Activated CD8-positive, alpha-beta memory T cell treated with anti-CD3 and anti-CD28 coated beads, Interleukin-2, amount 10 ng/mL, durations not matched to agents 7 days and 5 days (primary cell): ENCODE measurements at places on chromosomes 7 and 10. TPM values are rescaled to one million over a fixed set of nuclear protein-coding genes. Genes with fewer than 3 reads are reported as not detected.

GRCh38 chr7:136868496-136869000, at the start of gene CHRM2:
Gene CHRM2, plus strand, starts transcription at chr7:136868652. Its CDS starts 146,214 bp downstream, at chr7:137014866.
- DNase-seq, result no peak

- no peak for DNase-seq
Observed at GRCh38 chr10:59300386-59300785, 62.0 kb downstream of the FAM13C start.

DNA sequence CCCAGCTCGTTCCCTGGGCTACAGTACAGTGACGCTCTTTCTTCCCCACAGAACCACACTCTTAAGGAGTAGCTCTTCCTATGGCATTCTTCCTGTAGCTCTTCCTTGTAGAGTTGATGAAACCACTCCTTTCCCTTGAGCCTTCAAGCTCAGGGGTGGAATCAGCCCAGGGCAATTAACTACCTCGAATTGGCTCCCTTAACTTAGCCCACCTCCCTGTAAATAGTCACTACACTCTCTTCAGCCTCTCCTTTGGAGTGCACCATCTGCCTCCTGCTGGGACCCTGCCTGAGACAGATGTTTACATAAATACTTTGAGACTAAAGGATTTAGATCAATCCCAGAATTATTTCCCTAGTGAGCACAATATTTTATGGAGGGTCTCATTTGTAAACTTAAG, 537.8 kb upstream of the AUTS2 start:
- no peak for DNase-seq

- DNase-seq, result no peak
Observed at GRCh38 chr10:34205452-34205851, 609.6 kb downstream of the PARD3 start.

DNA sequence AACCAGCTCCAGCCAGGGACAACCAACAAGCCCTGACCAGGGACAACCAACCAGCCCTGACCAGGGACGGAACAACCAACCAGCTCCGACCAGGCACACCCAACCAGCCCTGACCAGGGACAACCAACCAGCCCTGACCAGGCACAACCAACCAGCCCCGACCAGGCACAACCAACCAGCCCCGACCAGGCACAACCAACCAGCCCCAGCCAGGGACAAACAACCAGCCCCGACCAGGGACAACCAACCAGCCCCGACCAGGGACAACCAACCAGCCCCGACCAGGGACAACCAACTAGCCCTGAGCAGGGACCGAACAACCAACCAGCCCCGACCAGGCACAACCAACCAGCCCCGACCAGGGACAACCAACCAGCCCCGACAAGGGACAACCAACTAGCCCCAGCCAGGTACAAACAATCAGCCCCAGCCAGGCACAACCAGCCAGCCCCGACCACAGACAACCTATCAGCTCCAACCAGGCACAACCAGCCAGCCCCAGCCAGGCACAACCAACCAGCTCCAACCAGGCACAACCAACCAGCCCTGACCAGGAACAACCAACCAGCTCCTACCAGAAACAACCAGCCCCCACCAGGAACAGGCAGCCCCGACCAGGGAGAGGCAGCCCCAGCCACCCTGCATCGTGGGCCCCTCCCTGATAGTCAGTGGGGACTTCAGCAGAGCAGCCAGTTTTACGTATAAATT, 56.4 kb downstream of the PROSER2 start:
- no peak for DNase-seq

DNA sequence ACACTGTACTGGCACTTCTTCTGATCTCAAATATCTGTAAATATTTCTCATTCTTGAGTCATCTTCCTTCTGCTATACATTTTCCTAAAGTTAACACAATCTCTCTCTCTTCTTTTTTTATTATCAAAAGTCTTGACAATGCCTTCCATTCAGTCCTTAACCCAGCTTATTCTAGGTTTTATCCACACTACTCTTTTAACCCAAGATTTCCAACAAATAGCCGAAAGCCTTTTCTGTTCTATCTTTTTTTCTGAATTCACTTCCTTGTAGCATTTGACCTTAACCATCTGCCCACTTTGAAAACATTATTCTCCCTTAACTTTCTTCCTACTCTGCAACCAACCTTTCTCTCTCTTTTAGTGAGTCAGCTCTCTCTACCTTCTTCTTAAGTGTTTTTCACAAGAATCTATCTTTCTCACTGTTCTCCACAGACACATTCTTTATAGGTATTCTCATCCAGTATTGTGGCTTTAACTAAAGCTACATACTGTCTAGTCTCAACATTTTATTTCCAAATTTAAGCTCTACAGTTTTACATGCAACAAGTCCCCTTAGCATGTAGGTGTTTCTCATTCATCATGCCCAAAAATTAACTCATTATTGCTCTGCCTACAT, 915.6 kb downstream of the KCNMA1 start:
- DNase-seq, result no peak

GRCh38 chr7:91266689-91267090, 2.5 kb downstream of the FZD1 start:
- no peak for DNase-seq

DNA sequence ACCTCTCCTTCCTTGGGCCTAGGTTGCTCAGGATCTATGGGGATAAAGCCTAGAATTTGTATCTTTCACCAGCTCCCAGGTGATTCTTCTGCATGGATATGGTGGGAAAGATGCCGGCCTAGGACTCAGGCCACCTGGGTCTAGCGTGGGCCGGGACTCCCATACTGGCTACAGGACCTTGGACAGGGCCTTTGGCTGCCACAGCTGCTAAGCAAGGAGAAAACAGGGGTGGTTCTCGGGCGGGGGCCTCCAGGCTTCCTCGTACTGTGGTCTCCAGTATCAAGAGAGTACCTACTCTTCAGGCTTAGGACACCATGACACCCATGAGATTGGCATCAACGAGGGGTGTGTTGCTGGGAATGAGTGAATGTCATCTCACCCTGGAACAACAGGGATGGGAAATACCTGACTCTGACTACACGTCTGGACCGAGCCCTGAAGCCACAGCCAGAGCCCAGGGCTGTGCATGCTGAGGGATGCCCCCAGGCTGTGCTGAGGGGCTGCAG, 120.3 kb upstream of the ADAM12 start:
- DNase-seq, result no peak

- peak; percentile 7 for DNase-seq
Observed at GRCh38 chr10:122675278-122675677, 24.4 kb downstream of the C10orf120 start.

DNA sequence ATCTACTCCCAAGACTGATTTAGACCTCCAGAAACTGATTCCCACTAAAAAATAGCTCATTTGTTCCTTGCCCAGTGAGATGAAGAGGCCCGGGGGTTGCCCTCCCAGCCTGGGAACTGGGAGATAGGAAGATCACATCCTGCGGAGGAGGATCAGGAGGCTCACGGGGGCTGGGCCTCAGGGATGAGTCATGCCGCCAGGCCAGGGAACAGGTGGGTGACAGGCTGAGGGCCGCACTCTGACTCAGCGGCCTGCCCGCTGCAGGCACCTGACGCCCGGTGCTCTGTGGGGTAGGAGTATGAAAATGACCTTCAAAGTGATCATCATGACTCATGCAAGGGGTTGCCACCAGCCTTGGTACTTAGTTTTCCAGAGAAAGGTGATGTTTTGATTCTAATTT, 104.5 kb upstream of the ZPBP start:
- DNase-seq, result peak; percentile 48

DNA sequence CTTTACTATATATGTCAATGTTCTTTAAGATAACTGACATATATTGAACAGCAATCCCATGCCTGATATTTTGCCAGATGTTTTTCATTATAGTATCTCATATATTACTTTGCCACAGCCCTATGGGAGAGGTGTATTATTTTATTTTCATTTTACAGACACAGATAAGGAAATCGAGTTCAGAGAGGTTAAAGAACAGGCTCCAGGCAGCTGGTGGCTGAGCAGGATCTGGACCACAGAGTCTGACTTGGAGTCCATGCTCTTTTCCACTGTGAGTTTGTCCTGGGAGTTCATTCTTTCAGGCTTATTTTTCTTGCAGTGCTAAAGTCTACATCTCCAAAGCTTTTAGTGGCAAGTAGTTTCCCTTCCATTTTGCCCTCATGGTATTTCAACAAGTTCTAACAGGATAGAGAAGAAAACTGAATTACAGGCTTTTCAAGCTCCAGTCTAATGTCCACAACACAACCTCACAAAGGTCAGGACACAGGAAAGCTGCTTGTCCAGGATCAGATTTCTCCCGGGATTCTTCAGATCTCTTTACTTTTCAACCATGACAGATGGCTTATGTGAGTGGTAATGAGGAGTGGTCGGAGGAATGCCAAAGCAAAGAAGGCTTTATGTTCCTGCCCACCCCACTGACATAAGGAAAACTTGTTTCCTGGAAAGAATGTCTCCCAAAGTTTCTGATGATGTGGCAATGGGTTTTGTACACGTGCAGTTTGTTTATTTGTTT, 13.1 kb upstream of the SLC35B4 start:
- no peak for DNase-seq

DNA sequence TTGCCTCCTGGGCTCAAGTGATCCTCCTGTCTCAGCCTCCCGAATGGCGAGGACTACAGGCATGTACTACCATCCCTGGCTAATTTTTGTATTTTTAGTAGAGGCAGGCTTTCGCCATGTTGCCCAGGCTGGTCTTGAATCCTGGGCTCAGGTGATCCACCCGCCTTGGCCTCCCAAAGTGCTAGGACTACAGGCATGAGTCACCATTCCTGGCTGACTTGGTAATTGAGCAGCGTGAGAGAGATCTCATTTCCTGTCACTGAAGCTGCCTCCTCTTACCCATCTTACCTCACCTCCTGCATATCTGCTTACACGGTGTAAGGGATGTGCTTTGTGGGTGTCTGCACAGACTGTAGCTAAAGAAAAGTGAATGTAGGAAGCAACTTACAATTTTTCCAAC, 9.7 kb downstream of the IFIT3 start:
- DNase-seq, result peak; percentile 66

- no peak for DNase-seq
Observed at GRCh38 chr10:103695584-103696005, 159.8 kb downstream of the SH3PXD2A start.

DNA sequence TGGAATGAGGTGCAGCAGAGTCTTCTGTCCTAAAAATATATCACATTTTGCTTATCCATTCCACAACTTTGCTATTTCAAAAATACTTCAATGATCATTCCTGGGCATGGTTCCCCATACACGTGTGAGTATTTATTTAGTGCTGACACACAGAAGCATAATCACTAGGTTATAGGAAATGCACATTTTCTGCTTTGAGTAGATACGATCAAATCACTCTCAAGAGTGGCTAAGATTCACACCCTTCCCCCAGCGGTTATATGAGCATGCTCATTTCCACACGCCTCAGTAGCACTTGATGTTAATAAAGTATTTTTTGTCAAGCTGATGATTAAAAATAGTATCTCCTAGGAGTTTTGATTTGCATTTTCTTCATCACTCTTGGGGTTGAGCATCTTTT, 93.5 kb upstream of the LRRC4 start:
- no peak for DNase-seq

- DNase-seq, result no peak
Observed at GRCh38 chr7:5428478-5429252, 5.0 kb upstream of the TNRC18 start.

- no peak for DNase-seq
Observed at GRCh38 chr10:15796098-15796759, 64.1 kb downstream of the MINDY3 start.

DNA sequence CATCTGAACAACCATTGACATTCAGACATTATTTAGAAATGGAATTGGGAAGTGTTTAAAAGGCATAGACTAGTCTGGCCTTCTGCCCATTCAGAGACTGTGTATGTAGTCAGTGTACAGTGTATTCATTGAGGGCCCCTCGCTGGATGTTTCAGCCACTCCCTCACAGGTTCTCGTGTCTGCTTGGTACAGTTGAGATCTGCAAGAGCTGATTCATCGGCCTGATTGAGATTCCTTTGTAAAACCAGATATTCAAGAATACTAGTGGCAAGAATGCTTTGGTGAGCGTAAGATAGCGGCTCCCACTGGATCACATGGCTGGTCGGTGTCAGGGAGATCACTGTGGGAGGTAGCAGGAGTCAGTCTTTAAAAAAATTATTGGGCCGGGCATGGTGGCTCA, 119.5 kb downstream of the TCF7L2 start:
- no peak for DNase-seq

GRCh38 chr10:71085689-71086438, 126.5 kb upstream of the UNC5B start:
- DNase-seq, result peak; percentile 26

GRCh38 chr10:77873536-77874380, 52.8 kb downstream of the DLG5 start:
- DNase-seq, result peak; percentile 81

- no peak for DNase-seq
Observed at GRCh38 chr7:65820287-65820950, 52.5 kb upstream of the VKORC1L1 start.

- DNase-seq, result no peak
Observed at GRCh38 chr7:69775231-69775771, 177.0 kb downstream of the AUTS2 start.

DNA sequence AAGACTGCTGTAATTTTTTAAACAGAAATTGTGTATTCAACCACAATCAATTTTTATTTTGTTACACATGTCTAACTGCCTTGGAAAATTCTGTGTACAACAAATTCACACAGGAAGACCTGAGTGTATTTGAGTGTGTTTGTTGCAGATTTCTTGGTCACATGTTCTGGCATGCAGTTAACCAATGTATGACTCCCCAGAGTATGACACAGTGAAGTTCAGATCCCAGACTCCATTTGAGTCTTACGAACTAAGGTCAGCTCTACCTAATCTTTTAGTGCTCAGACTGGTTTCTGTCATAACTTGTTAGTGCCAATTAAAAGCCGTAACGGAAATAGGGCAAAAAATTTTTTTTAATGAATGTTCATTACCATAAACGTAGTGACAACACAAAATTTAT, 5.8 kb downstream of the GNAI1 start:
- no peak for DNase-seq

Gene CTNNA3
- 0.61 TPM for total RNA-seq

Gene CTAGE4
- 1.8 TPM for total RNA-seq

Gene GPNMB
- total RNA-seq, result 0.41 TPM

Gene GNGT1
- not detected for total RNA-seq

Gene APBB1IP
- total RNA-seq, result 73.2 TPM

Gene GLI3
- 0.26 TPM for total RNA-seq

Gene SFMBT2
- total RNA-seq, result 49.5 TPM

Gene GALNT17
- total RNA-seq, result not detected

Gene TTYH3
- total RNA-seq, result 19.9 TPM

Gene MET
- total RNA-seq, result 0.26 TPM

Gene RHEB
- total RNA-seq, result 73.0 TPM

Gene FAM185A
- total RNA-seq, result 10.8 TPM
